Adrenal gland (tissue), 19 donors: ENCODE measurements at places on chromosomes 16 and 17.

GRCh38 chr16:69942099-69942491 is 9.0 kb upstream of the CLEC18A start:
- peak; percentile 6 for DNase-seq

GRCh38 chr17:73720187-73720834 is 76.1 kb upstream of the SDK2 start:
- no peak for DNase-seq

DNA sequence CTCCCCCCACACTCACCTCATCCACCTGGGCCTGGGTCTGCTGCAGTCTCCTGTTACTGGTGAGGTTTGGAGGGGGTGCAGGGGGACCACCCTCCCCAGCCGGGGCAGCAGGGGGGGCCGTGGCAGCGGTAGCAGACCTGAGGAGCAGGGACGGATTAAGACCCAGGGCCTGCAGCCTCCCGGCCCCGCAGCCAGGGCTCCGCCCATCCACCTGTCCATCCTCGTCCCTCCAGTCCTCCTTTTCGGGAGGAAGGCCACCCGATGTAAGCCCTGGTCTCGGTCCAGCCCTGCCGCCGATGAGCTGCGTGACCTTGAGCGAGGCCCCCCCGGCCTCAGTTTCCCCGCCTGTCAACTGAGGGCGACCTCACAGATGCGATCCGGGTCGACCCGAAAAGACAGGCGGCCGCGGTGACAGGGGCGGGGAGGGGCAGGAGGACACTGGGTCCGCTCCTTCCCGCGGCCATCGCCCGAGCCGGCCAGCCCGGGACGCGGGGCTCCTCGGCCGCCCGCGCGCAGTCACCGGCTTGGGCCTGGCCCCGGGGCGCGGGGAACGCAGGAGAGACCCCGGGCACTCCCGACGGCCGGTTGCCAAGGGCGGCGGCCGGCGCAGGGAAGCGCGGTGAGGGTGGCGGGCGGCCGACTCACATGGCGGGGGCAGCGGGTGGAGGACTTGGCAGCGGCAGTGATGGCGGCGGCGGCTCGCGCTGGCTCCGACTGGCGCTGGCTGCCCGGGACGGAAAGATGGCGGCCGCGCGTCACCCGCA is at the start of gene VAMP2:
VAMP2 (minus strand) TSS at position 716 of the 764 bp plus-strand sequence; CDS start at position 647, 69 bp downstream.
- peak; percentile 87 for DNase-seq

DNA sequence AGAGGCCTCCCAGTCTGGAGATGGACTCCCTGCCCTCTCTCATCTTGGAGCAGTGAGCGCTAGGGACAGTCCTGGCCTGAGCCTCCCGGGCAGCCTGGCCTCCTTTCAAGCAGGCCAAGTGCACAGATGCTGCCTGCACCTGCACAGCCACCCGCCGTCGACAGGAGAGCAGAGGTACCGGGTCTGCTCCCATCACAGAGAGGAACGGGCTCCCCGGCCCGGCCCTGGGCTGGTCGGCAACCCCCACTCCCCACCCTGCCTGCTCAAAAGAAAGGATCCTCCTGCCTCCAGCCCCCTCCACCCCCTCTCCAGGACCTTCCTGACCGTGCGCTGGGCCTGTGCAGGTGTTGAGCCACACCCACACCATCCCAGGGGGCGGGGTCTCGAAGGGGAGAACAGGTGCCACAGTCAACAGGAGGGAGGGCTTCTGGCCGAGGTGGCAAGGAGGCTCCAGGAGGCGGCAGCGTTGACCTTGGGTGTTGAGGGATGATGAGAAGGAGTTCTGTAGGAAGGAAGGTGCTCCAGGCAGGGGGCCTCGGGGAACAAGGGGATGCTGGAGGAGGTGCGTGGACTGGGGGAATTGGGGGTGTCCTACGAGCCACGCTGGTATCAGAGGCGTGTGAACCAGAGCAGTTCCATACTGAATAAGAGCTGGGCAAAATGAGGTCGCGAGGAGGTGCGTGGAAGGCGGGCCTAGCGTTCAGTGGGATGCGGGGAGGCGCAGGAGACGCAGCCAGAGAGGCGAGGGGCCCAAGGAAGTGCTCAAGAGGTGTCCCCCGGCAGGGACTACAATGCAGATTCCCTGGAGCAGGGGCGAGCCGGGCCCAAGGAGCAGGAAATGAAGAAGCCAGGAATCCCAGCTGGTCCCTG is 967 bp upstream of the CDH15 start:
- peak; percentile 37 for DNase-seq

- DNase-seq, result peak; percentile 15
Observed at GRCh38 chr16:67245186-67245585, 2.1 kb downstream of the FHOD1 start.
